ENCODE measurements at places on chromosomes 6 and 20.
A peak's percentile ranks its signal among the peaks of the same experiment; 100 is the strongest.

DNA sequence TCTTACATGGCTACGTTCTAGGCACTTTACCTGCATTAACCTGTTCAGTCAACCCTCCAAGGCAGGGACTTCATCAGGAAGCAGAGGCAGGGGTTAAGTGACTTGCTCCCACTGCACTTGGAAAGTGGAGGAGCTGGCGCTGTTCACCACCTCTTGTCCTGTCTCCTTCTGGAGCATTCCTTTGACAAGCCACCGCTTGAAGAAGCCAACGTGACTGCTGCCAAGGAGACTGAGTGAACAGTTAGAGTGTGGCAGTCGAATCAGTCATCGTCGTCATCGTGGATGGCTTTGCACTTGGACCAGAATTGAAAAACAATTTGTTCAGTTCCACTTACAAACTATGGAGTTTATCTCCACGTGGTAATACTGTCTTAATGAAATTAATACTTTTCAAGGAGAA is 60.9 kb downstream of the TULP4 start:
- no peak for DNase-seq

- peak; percentile 44 for DNase-seq
Measured at GRCh38 chr6:98835149-98836024, 1.0 kb downstream of the POU3F2 start.

- DNase-seq: no peak
Measured at GRCh38 chr6:22072949-22073348, 223.9 kb downstream of the PRL start.

DNA sequence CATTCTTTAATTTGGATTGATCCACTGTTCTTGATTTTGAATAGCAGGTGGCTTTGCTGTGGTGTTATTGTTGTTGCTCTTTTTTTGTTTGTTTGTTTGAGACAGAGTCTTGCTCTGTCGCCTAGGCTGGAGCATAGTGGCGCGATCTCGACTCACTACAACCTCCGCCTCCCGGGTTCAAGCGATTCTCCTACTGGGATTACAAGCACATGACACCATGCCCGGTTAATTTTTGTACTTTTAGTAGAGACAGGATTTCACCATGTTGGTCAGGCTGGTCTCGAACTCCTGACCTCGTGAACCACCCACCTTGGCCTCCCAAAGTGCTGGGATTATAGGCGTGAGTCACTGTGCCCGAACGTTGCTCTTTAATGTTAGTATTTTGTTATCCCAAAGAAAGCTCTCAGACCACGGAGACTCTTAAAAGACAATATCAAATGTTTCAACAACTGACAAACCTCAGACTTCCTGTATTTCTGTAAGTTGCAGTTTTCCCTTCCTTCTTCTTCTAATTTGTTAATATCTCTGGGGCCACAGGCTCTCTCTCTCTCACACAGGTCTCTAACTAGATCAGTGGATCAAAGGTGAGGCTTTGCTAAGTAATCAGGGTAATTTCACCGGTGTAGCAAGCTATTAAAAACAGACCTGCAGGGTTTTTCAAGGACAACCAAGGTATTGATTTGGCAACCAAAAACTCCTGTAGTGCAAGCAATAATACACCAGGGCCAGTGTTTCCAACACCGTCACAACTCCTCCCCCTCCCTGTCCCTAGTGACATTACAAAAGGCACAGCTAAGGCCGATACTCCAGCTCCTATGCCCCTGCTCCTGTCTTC is 48.8 kb upstream of the ZNF217 start:
- no peak for DNase-seq

DNA sequence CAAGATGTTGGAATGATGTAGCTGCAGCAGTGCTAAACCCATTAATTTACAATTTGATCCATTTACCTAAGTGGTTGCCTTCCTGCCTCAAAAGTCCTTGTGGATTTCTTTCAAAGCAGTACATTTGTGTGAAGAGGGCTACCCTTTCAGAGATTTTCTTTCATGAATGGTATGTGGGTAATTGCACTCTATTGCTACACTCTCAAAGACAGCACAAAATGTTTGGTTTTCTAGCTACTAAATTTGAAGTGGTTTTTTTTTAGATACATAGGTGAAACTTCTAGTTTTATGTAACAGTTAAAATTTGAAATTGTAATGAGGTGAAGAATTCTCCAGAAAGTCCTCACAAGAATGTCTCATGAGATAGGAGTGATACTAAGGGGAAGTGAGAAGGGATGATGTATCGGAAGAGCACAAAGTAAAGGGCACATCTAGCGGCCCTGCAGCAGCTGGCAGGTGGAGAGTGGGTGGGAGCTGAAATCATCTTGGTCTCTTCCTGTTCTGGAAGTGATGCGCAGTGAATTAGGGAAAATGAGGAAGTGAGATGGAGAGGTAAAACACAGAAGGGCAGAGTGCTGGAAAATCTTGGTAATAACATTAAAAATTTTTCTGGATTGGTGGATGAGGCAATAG is 236.8 kb upstream of the MAN1A1 start:
- no peak for DNase-seq

- DNase-seq: no peak
Measured at GRCh38 chr6:130906736-130907381, 79.7 kb downstream of the SMLR1 start.

GRCh38 chr6:128606611-128607010 is 86.2 kb upstream of the PTPRK start:
- DNase-seq: no peak

- no peak for DNase-seq
Measured at GRCh38 chr6:40719671-40720374, 132.7 kb upstream of the LRFN2 start.

DNA sequence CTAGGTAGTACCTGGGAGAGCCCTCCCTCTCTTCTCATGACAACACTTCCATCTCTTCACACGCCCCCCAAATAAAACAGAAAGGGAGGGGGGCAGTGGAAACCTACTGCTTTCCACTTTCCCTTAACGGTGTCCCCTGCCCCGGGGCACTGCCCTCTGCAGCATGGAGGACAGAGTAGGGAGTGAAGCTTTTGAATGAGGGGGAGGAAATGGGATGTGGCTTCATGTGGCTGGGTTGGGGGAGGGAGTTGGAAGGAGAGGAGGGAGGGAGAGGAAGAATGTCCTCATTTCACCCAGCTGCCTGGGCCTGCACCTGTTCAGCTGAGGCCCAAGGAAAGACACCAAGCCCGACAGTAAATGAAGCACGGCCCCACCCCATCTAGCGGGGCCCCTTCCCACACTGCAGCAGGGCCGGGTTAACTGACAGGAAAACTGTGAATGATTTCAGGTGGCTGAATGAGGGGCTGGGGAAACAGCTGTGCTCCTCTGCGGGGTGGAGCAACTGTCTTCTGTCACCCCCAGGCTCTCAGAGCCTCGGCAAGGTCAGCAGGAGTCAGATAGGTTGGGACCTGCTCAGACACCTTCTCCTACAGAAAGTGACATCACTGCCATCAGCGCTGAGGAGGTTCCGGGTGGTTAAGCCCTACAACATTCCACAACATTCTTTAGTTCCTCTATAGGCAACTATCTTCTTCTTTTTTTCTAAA is 40.0 kb upstream of the TAF8 start:
- DNase-seq: no peak

- DNase-seq: no peak
Measured at GRCh38 chr6:111585241-111585973, 20.3 kb downstream of the TRAF3IP2 start.

DNA sequence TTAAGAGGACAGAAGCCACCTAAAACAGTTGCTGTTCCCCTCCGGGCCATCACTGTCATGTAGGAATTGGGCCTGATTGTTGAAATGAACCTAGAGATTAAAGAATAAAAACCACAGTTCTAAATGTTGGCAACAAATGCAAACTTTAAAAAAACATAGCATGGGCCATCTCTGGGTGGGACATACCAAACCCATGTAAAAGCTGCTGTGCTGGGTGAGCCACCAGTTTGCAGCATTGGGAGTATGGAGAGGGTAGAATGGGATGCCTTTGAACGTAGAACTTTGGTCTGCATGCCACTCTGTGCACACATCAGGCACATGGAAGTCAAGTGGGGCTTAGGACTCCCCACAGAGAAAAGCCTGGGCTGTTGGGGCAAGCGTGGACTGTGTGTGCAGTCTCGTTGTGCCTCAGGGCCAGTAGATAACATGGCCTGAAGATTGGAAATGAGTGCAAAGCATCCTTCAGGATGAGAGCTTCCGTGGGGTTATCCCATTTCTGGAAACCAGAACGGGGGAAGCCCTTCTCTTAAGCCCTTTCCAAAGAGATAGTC is 28.1 kb downstream of the EPB41L1 start:
- no peak for DNase-seq

DNA sequence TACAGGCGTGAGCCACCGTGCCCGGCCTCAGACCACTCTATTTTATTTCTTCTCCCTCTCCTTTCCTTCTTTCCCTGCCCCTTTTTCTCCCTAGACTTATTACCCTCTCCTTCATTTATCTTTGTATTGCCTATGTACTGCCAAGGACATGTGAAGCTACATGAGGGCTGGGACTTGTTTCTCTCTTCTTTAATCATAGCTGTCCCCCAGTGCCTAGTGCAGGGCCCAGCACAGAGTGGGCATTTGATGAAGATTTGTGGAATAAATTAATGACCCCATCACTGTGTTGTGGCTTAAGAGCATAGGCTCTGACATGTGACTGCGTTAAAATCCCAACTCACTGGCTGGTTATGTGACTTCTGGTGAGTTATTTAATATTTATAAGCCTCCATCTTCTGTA is 6.0 kb downstream of the DOK5 start:
- DNase-seq: no peak

DNA sequence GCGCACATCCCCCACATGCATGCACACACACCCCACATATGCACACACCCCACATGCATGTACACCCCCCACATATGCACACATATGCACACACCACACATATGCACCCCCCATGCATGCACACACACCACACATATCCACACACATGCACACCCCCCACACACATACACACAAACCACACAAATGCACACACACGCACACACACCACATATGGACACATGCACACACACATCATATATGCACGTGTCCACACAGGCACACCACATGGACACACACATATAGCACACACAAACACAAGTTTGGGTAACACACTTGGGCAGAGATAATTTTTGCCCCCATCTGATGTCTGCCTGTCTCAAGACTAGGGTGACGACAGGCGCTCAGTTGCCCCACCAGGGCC is 8.3 kb downstream of the BHLHE23 start:
- no peak for DNase-seq

- peak; percentile 23 for DNase-seq
Measured at GRCh38 chr6:62640749-62641148, 354.7 kb upstream of the KHDRBS2 start.

- no peak for DNase-seq
Measured at GRCh38 chr6:12478921-12479320, 188.8 kb downstream of the EDN1 start.

DNA sequence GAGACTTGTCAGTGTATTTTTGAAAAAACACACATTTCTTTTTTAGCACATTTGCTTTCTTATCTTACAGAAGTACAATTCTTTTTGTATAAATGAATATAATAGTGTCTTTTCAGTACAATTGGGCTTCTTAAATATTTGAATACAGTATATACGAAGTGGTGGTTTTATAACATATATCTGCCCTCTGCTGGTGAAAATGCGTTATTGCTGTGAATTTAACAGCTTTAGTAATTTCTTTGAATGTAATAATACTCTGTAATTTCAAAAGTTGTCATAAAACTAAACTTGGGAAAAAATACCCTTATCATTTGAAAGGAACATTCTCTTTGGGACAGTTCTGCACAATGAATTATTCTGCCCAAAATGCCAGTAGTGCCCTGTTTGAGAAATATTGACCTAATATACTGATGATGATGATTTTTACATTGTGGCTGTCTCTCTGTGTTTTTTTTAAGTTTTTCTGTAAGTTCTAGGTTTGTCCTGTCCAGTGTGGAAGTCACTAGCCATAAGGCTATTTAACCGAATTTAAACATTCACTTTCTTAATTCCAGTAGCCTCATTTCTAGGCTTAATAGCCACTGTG is 19.0 kb downstream of the SMAP1 start:
- no peak for DNase-seq

- no peak for DNase-seq
Measured at GRCh38 chr6:132128424-132128823, 177.3 kb upstream of the CCN2 start.

- DNase-seq: no peak
Measured at GRCh38 chr6:142771162-142771561, 173.8 kb downstream of the HIVEP2 start.

GRCh38 chr20:1804554-1804956 is 90.7 kb upstream of the SIRPA start:
- DNase-seq: no peak

DNA sequence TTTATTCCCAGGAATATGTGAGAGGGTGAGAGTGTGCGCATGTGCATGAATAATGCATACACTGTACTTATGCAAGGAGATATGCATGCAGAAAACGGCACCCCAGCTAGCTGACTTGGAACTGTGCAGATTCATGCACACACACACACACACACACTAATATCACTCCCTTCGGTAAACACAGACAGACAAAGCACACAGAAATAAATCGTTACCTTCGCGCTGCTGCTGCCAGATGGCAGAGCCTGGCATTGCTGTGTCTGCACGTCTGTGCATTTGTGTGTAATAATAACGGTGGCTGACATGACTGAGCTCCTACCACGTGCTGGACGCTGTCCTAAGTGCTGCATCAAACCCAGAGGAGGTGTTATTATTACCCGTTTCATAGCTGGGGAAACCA is 36.8 kb downstream of the PREX1 start:
- DNase-seq: no peak

DNA sequence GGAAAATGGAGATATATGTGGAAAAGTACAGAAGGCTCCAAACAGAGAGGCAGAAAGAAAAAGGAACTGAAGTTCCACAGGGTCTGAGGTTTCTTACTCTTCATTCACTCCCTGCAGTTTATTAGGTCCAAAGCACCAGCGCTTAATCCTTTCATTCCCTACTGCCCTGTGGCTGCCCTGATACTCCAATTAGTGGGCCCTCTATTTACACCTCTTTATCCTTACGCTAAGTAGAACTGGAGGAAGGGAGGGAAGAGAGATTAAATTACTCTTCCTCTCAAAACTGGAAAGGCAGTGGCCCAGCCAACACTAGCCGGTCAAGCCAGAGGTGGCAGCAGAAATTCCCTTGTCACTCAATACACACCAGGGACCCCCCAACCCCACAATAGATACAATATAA is 20.4 kb downstream of the TRERF1 start:
- no peak for DNase-seq

DNA sequence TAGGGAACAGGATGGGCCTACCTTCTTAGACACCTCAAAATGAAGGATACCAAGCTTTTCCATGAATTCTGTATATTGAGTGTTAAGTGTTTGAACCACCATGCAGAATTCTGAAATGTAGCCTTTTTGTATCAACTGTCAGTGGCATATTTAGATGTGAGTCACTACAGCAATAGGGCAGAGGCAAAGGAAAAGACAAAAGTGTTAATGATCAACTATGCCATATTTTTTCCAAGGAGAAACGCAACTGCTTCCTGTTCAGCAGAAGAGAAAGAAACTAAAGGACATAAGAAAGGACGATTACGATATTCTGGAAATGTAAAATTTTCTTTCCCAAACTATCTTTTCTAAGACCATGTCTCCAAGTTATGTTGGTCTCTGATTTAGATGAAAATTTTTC is 104.6 kb upstream of the RSPO3 start:
- DNase-seq: no peak

GRCh38 chr6:149918151-149918905 is 4.6 kb downstream of the RAET1G start:
- DNase-seq: no peak
